ENCODE measurements at places on chromosomes 4 and X.

- no peak for DNase-seq
These were observed 177.3 kb downstream of the GRIA3 start for GRCh38 chrX:123361371-123361770.

- DNase-seq, result no peak
These were observed 29.3 kb downstream of the MOSPD2 start for GRCh38 chrX:14902537-14902936.

DNA sequence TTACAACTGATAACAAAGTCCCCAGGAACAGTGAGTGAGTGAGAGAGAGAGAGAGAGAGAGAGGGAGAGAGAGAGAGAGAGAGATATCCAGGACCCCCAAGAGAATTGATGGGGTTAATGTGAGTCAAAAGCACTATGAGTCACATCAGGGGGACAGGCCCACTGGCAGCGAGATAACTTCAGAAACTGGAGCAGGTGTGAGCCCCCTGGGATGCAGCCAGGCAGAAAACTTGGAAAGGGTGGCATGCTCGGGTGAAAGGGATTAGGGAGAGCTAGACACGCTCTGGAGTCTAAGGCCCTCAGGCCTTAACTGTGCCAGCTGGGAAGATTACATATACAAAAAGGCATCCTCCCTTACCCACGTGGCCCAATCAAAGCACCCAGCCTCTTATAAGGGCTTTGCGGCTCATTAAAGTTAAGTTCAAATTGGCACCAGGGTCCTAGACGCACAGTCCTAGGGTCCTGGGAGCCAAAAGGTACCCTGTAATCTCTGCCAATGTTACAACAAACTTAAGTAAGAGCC is 841 bp downstream of the ACOT9 start:
- DNase-seq, result no peak

DNA sequence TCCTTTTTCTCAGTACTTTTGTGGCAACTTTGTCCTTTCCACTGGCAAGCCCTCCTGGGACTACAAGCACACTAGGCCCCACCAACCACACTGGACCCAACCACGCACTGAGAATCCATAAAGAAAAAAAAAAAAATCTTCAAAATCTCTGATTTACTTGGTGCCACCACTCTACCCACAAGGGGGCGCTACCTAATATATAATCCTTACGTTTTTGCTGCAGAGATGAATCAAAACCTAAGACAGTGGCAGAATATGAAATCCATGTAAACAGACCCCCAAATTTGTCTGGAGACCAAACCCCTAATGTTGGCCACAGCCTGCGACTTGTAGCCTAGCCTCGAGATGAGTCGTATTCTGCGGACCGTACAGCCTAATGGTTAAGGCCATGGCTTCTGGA is 63.5 kb upstream of the ARHGAP36 start:
- DNase-seq, result no peak
